ENCODE measurements at places on chromosomes 13 and 19.

- DNase-seq: no peak
Observed at GRCh38 chr19:3397266-3398022, 31.1 kb downstream of the NFIC start.

DNA sequence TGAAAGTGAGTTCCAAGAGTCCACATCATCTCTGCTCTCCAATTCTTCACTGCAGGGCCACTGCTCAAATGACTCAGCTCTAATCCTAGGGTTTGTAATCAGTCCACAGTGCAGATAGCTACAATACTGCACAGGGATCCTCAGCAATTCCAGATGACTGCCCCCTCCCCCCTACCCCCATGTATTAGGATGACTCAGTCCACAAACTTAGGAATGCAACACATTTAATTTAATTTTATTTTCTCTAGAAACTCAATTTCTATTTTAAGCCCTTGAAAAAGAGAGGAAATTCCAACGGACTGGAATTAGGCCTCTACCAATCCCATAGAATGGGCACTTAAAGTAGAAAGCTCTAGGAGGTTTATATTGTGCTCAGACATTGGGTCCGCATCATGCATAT lies 173.8 kb upstream of the SOX21 start:
- DNase-seq: no peak

GRCh38 chr13:112032186-112032993 lies 34.6 kb upstream of the SOX1 start:
- DNase-seq: no peak

DNA sequence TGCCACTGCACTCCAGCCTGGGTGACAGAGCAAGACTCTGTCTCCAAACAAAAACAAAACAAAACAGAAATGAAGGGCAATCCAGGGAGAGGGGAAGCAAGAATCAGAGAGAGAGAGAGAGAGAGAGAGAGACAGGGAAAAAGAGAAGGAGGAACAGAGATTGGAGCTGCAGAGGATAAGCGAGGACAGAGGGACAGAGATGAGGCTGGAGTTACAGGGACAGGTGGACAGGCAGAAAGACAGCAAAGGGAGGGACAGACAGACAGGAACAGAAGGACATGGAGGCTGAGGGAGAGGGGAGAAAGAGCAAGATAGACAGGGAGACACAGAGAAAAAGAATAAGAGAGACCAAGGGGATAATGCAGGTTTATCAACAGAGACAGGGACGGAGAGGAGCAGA lies 1.3 kb upstream of the CRX start:
- no peak for DNase-seq

- DNase-seq: no peak
Observed at GRCh38 chr19:14318873-14319272, 62.4 kb upstream of the ADGRE5 start.

GRCh38 chr13:43988302-43988701 lies 108.6 kb downstream of the LACC1 start:
- DNase-seq: no peak

All from activated CD4-positive, alpha-beta T cell treated with anti-CD3 and anti-CD28 coated beads, Interleukin-2, amount 10 ng/mL, durations not matched to agents 7 days and 5 days (primary cell).